ENCODE measurements at places on chromosomes 11 and 22.

DNA sequence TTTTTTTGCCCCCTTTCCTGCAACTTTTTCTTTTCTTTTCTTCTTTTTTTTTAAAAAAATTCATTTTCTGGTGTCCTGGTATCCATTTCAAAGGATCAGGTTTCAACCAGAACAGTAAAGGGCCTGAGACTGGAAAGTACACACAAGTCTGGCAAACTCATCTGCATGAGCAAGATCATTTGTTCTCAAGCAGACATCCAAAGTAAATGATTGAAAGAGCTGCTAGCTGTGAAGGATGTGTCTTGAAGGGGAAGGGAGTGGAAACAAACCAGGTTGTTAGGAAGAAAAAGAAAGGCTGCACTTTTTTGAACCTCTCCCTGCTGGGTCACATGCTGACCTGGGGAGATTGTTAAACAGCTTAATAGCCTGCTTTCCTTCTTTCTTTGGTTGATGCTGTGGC, 5.3 kb downstream of the YAP1 start:
- DNase-seq = no peak

- no peak for DNase-seq
Observed at GRCh38 chr22:45246060-45246985, 5.6 kb upstream of the KIAA0930 start.

DNA sequence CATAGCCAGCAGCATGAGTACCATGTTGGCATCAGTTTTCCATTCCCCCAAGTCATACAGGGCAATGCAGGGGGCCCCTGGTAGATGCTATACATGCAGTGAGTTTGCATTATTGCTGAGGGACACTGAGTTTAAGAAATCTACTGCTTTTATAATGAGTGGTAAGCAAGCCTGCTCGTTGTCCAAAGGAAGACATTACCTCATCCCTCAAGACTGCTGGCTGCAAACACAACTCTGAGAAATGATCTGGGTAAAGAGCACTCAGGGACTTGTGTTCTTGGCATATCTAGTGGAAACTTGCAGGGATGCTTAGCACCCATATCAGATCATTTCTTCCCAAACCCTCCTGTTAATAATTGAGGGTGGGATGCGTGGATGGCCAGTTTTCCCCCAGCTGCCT, 77.9 kb downstream of the CWC15 start:
- no peak for DNase-seq

DNA sequence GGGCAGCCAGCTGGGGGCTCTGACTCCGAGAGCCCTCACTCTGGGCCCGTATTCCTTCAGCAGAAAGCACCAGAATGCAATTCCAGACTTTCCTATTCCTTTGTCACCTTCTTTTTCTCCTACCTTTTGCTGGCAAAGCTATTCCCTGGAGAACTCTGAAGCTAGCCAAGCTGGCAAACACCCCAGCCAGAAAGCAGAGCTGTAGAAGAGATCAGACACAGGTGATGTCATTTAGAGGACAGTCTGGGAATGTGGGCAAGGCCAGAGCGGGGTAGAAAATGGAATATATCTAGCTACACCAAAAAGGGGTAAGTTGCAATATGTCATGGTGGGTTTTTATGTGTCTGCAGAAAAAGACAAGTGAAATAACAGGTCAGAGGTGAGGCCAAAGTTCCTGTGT, 205.1 kb downstream of the NXPE2 start:
- DNase-seq = no peak

DNA sequence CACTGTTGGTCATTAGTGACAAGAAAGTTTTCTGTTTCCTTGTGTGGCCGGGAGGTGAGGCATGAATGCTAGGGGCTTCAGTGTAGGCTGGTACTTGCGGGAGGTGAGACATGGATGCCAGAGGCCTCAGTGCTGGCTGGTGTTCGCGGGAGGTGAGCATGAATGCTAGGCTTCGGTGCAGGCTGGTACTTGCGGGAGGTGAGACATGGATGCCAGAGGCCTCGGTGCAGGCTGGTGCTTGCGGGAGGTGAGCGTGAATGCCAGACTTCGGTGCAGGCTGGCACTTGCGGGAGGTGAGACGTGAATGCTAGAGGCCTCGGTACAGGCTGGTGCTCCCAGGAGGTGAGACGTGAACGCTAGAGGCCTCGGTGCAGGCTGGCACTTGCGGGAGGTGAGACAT, 48.4 kb downstream of the ANO1 start:
- no peak for DNase-seq

DNA sequence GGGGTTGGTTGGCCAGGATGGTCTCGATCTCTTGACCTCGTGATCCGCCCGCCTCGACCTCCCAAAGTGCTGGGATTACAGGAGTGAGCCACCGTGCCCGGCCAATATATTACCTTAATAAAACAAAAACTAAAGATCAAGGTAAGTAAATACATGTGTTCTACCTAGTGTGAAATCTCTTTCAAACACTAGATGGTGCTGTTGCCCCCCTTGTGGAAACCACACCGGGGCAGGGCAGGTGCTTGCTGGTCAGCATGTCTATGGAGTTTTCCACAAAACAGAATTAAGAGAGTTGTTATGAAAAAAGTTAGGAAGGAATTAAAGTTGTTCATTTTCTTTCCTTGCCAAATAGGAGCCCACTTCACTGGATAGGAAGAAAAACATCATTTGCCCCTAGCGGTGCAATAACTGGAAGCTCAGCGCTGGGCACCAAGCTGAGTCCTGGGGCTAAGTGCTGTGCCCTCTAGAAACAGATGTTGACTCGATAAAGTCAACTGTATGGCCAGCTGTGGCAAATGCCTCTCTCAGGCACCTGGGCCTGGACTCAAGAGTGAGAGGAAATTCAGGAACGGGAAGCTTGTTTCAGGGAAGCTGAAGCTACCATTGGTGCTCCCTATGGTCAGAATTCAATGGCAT, 6.3 kb upstream of the KCNJ5 start:
- no peak for DNase-seq

DNA sequence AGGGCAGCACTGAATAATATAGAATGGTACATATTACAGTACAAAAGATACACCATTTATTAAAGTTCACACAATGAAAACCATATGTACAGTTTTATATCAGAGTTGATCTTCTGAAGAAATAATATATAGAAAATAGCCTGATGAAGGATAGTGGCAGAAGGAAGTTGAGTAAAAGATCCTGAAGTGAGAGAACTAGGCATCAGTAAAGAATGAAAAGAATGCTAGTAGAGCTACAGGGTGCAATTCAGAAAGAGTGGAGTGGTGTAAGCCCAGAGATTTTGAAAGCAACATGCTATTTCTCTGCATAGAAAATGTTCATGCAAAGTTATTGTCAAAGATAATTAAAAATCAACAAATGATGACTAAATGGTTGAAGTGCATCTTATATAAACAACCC, 1552.7 kb upstream of the TENM4 start:
- DNase-seq = no peak

GRCh38 chr11:132154781-132155180, 784.4 kb downstream of the NTM start:
- DNase-seq = no peak

DNA sequence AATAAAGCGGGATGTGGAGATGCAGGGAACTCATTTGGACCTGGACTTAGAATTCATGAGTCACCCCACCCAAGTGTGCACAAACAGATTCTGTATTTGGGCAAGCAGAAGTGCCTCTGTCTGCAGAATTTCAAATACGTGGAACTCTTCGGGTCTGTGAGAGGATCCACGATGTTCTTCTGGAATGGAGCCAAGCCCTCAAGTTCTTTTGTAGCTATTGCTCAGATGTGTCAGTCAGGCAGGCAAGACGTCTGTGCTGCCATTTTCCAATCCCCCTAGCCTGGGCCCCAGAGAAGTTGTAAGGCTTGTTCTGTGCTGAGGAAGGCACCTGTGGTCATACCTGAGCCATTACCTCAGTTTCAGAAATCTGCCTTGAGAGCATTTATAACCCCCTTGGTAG, 132.8 kb upstream of the RASSF10 start:
- no peak for DNase-seq

DNA sequence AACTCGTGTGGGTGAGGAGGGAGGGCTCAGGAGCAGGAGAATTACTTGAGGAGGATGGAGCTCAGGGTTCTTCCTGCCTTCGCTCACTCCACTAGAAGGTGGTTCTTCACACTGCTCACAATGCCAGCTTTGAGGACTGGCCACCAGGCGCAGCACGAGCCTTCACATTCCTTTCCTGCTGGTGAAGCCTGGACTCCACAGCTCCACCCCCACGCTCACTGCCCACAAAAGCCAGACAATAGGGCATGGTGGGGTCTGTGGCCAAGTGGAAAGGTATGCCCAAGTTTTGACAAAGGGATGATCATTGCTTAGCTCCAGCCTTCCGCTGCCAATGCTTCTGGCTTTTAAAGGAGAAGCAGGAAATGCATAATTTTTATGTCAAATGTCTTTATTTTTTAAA, 58.0 kb upstream of the FADD start:
- DNase-seq = no peak

DNA sequence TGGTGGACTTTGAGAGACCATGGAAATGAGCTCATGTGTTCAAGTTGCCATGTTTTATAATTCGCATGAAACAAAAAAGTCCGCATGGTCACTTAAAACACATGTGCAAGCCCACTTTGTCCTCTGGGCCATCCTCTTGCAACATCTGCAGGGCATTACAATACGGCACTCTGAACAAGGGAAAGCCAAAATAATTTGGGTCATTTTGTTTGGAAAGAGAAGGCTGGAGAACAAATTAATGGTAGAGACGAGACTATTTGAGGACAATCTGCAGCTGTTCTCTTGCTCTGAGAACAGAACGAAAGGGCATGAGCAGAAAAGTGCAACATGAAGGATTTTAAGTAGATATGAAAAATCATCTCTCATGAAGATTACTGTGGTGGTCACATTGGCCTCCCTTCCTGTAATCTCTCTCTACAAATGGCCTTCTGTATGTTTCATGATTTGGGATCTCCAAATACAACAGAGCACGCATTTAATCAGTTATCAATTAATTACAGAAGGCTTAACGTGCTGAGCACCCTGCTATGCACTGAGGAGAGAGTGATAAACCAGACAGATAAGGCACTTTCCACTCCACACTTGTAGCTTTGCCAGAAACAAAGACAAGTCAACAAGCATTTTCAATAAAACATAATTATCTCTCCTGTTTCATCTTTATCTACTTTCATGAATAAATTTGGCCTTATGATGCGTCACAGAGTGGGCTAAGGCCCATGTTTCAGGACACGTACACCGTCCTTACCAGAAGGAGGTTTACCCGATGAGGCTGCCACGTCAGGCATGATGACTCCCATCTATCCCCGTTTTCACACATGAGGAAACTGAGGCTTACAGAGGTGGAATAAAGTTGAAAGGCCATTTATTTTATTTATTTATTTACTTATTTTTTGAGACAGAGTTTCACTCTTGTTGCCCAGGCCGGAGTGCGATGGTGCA, 384.1 kb downstream of the LARGE1 start:
- no peak for DNase-seq

GRCh38 chr22:42310291-42311015, 40.0 kb upstream of the TCF20 start:
- no peak for DNase-seq

- DNase-seq = no peak
Observed at GRCh38 chr11:72102162-72102561, 935 bp downstream of the LAMTOR1 start.

DNA sequence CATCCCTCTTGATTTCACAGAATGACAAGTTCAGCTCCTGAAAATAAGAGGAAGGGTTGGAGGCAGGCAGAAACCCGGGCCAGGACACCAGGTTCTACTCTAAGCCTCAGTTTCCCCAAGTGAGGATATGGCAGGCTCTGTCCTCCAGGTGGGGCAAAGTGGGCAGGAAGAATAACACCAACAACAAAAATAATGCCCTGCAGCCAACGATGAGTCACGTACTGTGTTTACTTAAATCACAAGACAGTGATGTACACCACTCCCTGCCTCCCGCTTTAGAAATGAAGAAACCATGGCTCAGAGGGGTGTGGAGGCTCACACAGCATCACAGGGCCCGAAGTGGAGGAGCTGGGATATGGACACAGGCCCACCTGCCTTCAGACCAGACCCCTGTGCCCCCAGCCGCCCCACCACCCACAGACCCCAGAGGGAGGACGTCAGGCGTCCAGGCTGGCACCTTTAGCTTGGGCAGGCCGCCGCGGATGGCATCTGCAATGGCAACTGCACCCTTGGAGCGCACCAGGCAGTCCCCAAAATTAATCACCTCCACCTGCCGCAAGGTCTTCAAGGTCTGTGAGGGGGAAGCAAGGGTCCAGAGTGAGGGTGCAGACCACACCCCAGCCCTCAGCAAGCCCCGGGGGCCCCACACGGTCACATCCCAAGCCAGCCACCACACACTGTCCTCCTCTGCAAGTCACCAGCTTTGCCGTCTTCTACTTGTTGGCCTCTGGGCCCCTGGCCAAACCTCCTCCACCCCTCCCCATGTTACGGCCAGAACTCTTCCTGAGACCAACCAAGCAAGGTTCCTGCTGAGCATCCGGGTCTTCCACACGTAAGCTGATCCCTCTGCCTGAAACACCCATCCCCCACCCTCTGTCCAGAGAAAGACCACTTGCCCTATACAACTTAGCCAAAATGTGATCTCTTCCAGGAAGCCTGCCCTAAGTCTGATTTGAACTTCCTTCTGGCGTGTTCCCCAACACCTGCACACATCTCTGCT, 15.8 kb upstream of the CHADL start:
- no peak for DNase-seq

GRCh38 chr11:77409046-77409445, 64.8 kb downstream of the PAK1 start:
- DNase-seq = no peak

DNA sequence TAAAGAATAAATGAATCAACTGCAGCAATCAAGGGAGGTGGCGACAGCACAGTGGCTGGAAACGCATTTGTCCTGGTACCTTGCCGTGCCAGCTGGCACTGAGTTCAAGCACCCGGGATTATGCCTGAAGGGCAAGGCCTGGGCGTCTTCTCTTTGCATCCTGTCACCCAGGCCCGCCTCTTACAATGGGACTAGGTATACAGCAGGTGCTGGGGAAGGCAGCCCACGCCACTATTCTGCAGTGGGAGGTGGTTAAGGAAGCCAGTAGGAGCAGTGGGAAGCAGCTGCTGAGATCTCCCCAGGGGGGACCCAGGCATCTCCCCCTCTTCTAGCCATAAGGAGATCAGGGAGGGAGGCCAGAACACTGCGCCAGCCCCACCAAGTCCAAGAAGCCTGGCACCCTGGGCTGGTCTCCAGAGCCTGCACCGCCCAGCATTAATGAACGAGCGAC, 15.3 kb upstream of the BAIAP2L2 start:
- DNase-seq = no peak

DNA sequence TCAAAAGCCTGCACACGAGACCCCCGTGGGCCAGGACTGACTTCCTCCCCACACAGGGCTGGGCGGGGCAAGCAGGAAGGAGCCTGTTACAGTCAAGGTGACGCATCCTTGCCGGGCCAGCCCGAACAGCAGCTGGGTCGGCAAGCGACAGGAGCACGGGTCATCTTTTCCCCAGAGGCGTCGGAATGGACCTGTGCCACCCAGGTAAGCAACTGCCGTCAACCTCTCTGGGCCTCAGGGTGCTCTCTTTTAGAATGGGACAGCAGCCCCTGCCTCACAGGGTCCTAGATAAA, at the start of gene CYTH4:
Gene CYTH4 (plus strand): TSS at position 124 of the 293 bp plus-strand sequence. CDS start 62 bp downstream, at position 186.
- DNase-seq = peak; percentile 64

All from stimulated activated CD4-positive, alpha-beta T cell treated with anti-CD3 and anti-CD28 coated beads, Interleukin-15, amount 100 ng/mL, for 1 hour (primary cell).